ENCODE measurements at places on chromosomes 12 and 14. TPM values are rescaled to one million over a fixed set of nuclear protein-coding genes. Genes with fewer than 3 reads are reported as not detected.

SMAGP gene
- total RNA-seq = 3.1 TPM

E2F7 gene
- 17.8 TPM for total RNA-seq

TAS2R8 gene
- total RNA-seq = not detected

NANOG gene
- total RNA-seq = not detected

FGF6 gene
- not detected for total RNA-seq

ANKS1B gene
- total RNA-seq = 0.41 TPM

APOF gene
- total RNA-seq = not detected

IFNG gene
- total RNA-seq = 2.4 TPM

FAM90A1 gene
- 0.19 TPM for total RNA-seq

IFNG-AS1 gene
- 0.71 TPM for total RNA-seq

KRT6C gene
- total RNA-seq = not detected

DHH gene
- total RNA-seq = 0.10 TPM

PIWIL1 gene
- not detected for total RNA-seq

ASB2 gene
- total RNA-seq = 22.9 TPM

CCDC38 gene
- total RNA-seq = not detected

MMP17 gene
- total RNA-seq = 0.28 TPM

FZD10 gene
- not detected for total RNA-seq

KCNC2 gene
- not detected for total RNA-seq

ARID4A gene
- total RNA-seq = 33.6 TPM

CYP27B1 gene
- total RNA-seq = 2.0 TPM

TPPP2 gene
- total RNA-seq = not detected

VSIG10 gene
- 5.7 TPM for total RNA-seq

TRPV4 gene
- not detected for total RNA-seq

HELB gene
- 34.8 TPM for total RNA-seq
